ENCODE measurements at places on chromosomes 2 and 18.

GRCh38 chr18:34620258-34620861 lies 89.7 kb upstream of the DTNA start:
- no peak for DNase-seq

DNA sequence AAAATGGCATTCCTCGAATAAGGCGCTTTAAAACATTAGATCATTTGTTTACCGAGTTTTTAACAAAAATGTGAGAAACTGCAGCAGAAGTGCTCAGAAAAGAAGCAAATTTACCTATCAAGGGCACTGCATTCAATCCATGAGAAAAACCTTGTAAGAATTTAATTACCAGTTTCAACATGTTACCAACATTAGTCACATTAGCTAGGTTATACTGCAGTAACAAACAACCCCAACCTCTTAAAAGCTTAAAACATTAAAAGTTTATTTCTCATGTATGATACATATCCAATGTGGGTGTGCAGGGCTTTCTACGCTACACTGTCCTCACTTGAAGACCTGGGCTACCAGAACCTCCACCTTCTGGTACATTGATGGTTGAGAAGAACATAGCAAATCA lies 68.1 kb upstream of the CCBE1 start:
- no peak for DNase-seq

DNA sequence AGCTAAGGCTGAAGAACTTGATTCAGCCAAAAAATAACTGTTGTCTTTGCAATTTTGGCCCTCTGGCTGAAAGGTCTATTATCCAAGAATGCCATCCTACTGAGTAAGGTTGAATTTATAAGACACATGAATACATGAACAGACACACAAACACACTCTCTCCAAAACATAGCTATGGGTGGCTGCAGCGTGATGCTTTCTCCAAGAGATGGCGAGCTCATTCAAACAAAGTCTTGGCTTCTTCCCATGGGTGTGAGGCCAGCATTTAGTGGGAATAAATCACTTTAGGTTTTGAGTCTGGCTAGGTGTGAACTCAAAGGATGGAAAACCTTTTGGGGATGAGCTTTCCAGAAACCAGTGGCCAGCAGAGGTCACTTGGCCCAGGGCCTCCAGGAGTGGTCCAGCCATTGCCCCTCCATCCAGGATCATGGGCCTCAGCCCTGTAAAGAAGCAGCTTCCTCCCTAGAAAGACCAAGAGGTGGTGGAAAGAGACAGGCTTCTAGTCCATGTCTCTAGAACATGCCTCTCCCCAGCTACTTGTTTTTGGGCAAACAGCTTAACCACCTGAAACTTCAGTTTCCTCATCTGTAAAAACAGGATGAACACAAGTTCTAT lies 11.0 kb upstream of the OSR1 start:
- no peak for DNase-seq

DNA sequence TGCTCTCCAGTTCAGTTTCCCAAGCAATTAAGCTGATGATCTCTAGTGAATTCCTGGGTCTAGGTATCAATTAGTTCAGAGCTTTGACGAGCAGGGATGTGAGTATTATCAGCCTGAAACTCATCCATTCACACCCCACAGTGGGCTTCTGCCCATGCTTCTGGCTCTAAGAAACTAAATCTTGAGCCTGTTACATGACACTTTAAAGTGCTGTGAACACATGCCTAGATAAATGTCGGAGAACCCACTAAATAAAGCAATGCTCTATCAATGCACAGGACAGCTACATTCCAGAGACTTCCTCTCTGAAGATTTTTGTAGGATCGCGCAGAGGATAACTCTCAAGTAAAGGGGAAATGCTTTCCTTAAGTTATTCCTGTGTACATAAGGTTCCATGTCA lies 356.5 kb upstream of the TNP1 start:
- DNase-seq = no peak

DNA sequence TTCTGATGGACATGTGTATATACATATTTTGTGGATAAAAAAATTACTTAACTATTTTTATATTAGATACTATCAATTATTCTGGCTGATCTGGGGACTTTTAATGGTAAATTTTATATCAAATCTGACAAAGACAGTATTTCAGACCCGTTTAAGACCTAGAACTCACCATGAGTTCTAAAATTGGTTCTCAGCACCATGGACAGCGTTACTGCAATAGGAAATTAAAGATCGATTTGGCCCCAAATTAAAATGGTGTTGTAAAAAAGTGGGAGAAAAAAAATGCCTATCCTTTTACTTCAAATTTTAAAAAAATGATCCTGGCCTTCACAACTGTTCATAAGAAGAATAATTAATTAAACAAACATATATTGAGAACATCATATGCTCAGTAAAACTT lies 919 bp upstream of the SCN2A start:
- no peak for DNase-seq

DNA sequence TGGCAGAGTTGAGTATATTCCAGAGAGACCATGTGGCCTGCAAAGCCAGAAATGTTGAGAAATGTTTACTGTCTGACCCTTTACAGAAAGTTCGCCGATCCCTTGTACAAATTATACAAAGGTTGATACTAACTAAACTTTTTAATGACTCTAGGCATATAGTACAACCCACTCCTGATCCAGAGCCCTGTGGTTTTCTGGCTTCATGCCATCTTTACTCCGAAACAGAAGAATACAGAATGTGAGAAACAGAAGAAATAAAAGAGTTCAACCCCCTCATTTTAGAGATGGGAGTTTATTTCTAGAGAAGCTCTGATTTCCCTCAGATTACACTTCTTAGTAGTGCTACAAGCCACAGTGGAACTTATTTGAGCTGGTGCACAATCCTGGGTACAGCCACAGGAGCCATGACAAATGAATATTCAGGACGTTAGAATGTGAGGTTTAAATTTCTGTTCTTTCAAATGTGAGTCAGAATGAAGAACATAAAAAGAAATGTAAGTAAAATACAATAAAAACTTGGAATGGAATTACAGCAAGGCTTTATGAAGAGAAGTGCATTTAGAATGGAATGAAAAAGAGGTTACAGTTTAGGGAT lies 38.0 kb upstream of the SMCHD1 start:
- DNase-seq = no peak

DNA sequence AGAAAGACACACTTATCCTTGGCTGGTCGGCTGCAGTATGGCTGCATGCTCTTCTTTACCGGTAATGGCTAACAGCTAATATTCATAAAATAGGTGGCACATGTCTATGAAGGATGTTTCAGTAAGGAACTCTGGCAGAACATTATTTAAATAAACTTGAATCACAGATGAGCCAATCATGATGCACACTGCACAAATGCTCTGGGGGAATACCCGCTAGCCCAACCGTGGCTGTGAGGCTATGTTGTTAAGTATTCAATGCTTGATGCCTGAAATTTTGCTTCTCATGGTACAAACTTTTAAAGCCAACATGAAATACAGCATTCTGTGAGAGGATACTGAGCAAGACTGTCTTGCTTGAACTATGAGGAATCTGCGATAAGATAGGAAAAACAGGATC lies 505.8 kb downstream of the ZEB2 start:
- no peak for DNase-seq

DNA sequence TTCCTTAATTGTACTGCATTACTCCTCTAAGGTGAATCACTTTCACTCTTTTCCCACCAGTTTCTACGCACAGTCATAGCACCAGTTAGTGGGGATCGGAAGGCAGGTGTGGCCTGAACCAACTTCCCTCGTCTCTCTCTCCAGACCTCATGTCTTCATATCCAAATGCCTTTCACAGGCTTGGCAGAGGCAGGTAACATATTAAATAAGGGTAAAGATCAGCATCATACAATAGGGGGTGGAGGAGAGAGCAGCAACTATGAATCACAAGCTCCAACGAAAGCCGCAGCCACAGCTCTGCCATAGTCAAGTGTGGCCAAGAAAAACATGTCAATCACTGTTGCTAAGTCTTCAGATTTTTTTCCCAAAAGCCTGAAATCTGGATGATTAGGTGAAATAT lies 40.3 kb downstream of the AP1S3 start:
- no peak for DNase-seq

- no peak for DNase-seq
Observed at GRCh38 chr2:168241746-168242145, 5.6 kb downstream of the STK39 start.

DNA sequence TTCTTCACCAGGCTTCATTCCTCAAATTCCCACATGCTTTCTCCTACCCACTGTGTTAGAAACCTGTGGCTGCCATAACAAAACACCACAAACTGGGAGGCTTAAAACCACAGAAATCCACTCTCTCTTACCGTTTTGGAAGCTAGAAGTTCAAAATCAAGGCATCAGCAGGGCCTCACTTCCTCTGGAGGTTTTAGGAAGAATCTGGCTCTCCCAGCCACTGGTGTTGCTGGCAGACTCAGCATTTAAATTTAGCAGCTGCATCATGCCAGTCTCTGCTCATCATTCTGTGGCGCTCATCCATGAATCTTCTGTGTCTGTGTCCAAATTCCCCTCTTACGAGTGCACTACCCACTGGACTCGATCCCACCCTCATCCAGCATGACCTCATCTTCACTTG lies 248.5 kb downstream of the ZNF516 start:
- DNase-seq = no peak

- DNase-seq = no peak
Observed at GRCh38 chr18:45478889-45479288, 136.4 kb upstream of the SLC14A2 start.

DNA sequence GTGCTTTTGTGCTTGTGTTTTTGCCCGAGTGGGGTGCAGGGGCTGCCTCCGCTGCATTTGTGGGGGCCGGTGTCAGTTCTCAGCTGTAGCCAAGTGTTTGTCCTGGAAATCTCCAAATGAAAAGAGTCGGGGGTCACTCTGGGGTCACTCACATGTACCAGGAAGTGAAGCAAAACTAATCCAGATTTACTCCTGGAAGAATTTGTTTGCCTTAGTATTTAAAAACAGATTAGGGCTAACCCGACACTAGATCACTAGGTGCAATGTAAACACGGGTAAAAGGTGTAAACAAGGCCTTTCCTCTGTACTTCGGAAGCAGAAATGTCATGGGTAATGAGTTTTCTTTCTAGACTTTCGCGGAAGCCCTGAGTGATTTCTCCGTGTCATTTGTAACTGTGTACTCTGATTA lies 50.3 kb downstream of the GBX2 start:
- no peak for DNase-seq

DNA sequence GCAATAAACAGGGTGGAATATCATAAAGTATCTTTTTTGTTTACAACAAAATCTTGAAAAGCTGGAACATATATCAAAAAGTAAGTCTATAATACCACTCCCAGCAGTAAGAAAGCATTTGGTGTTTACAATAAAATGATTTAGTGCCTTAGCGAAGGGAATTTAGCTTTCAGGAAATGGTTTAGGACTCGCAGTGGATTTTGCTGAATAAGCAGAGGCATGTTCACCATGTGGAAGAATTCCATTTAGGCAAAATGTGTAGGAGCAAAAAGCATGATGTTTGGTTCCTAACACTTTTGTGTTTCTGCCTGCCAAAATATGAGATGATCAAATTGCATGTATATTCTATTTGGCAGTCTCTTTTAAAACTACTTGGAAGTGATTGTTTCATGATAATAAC lies 163.6 kb downstream of the AGPS start:
- no peak for DNase-seq

GRCh38 chr2:171241771-171242170 lies 81.1 kb upstream of the TLK1 start:
- DNase-seq = no peak

GRCh38 chr2:18290386-18290785 lies 270.1 kb downstream of the RDH14 start:
- DNase-seq = no peak

- DNase-seq = no peak
Observed at GRCh38 chr2:32498306-32498705, 129.5 kb upstream of the TTC27 start.

DNA sequence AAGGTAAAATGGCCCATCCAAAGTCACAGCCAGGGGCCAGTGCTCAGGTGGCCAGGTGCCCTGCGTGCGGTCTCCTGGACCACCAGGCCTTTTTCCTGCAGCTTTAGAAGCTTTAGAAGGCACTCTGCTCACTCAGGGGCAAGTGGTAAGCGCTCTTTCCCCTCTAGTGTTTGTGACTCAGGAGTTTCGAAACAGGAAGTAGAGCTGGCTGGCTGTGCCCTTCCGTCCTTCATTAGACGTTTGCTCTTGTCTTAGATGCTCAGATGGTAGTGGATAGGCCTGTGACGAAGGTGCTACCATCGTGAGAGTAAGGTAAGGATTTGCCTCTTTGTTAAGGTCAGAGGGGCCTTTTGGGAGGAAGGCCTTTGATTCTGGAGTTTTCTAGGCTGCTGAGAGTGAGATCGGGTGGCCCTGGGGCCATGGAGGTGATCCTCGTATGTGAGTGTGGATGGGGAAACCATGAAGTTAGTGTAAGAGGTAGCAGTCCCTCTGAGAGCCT lies at the start of gene CASP8:
TSS of gene CASP8 (plus strand) at position 235 of the 499 bp plus-strand sequence. CDS start 5,951 bp downstream, outside the sequence.
- peak; percentile 71 for DNase-seq

- DNase-seq = no peak
Observed at GRCh38 chr2:1527153-1527992, 114.1 kb downstream of the TPO start.

DNA sequence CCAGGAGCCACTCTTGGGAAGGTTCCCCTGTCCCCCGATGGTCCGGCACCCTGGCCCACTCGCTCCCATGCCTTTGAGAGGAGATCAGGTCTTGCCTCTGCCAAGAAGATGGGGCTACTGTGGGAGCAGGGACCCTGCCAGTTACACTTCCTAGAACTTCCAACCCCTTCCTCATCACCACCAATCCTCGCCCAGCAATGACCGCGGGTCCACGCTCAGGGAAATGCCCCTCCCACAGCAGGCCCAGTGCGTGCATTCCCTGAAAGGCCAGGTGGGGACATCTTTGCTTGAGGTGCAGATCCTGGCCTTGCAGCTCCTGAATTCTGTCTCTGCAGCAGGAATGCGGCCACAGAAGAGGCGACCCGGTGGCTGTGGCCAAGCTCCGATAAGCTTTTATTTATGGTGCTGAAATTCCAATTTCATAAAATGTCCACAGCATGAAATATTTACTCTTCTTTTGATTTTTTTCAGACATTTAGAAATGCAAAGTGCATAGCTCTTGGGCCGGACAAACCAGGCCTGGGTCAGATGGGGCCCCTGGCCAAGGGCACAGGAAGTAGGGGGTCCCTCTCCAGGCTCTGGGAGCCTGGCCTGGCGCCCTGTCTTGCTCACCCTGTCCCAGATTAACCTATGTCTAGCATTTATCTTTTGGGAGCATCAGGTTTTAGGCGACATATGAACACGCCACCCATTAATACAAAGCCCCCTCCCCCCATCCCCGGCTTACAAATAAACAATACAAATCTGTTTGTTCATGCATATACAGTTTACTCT lies 29.8 kb downstream of the PXDN start:
- no peak for DNase-seq

DNA sequence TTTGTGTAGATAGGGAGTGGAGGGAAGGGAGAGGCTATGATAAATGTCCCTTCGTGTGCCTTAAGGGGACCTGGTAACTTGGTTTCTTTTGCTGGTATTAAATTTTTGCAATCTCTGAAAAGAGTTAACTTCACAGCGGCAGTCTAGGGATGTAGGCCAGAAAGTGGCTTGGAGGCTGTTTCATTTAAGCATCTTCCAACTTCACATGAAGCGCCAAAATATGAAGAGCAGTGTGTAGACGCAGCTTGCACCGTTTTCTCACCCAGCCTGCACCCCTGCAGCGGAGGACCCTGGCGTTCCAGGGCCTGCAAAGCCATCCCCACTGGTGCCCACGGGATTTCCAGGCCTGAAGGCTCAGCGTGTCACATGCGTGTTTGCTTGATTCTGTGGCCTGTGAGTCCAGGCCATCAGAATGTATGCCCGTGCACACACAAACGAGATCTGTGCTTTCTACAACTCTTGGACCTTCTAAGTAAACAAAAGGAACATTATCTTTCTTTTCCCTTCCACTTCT lies 87.2 kb upstream of the EPB41L3 start:
- no peak for DNase-seq

GRCh38 chr2:236956031-236956618 lies 129.6 kb upstream of the COPS8 start:
- no peak for DNase-seq

Measured in activated CD4-positive, alpha-beta T cell treated with anti-CD3 and anti-CD28 coated beads for 48 hours (primary cell).